ENCODE measurements at places on chromosomes 7 and 10. TPM values are rescaled to one million over a fixed set of nuclear protein-coding genes. Genes with fewer than 3 reads are reported as not detected.

UBTD1 gene
- total RNA-seq: 1.7 TPM

GRCh38 chr10:121183236-121183635, 332.1 kb downstream of the WDR11 start:
- no peaks in the 10 kb centered on the region for H3K27me3 ChIP-seq
- H3K4me3 ChIP-seq: no peak overlapping the region
- H3K36me3 ChIP-seq: no peaks in the 10 kb centered on the region
- ATAC-seq: no peak
- no peaks in the 10 kb centered on the region for H3K4me1 ChIP-seq
- no peak overlapping the region for H3K27ac ChIP-seq

DNA sequence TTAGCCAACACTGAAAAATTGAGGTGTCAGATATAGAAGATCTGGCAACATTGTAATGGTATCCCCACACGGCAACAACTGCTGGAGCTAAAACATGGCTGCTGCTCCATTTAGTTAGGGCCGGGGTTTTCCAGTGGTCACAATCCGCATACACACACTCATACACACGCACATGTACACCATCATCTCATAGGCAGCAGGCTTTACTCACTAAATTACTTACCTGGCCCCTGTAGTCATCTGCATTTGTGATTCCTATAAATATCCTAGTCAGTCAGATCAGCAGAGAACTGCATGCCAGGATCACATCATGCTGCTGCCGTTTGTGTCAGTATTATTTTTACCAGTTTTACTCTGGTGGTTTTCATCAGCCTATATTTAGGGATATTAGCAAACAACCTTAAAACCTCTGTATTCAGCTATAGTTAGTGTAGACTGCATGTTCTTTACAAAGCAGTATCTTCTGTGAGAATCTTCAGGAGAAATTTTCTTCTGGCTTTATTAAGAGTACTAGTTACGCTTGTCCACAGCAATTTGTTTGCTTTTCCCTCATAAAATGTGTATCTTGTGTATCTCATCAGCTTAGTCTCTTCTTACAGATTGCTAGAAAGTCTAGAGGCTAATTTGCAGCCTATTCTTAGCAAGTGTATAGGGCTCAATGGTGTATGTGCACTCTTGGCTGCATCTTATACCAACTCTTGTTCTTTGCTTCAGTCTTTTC, 38.3 kb upstream of the PTPN12 start:
- no peak overlapping the region for H3K27ac ChIP-seq
- no peak overlapping the region for H3K4me3 ChIP-seq
- no peaks in the 10 kb centered on the region for H3K36me3 ChIP-seq

DNA sequence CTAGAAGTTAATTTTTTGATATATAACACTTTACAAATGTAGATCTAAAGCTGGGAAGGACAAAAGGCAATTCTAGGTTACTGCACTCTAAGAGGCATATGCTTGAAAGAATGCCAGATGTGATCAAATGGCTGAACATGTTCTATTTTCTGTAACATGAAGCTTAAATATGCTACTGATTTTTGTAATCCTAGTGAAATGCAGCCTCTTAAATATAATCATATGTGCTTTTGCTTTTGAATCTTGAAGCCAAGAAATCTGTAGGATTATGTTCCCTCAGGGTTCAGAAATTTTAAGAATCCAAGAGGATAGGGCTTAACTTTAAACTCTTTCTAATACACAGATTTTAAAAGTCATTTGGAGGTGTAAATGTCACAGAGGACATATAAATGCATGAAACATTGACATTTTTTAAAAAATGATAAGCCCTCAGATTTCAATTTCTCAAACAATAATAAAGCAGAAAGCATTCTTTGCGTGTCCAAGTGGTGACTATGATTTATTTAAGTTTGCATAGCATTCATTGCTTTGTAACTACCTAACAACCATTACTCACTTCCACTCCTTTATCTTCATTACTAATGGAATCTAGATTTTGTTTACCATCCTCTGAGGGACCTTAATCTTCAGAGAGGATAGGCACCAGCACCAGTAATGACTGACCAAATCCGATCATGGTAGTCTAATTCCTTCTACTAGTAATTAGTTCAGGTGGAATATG, 170.4 kb downstream of the MAGI2 start:
- ATAC-seq: no peak
- H3K36me3 ChIP-seq: no peaks in the 10 kb centered on the region
- H3K27ac ChIP-seq: no peak overlapping the region

GRCh38 chr7:44867073-44867995, 18.0 kb downstream of the PURB start:
- H3K4me1 ChIP-seq: peaks cover 7% of the 10 kb centered on the region
- H3K4me3 ChIP-seq: peak overlapping the region; percentile 35
- peak overlapping the region; percentile 58 for H3K27ac ChIP-seq
- ATAC-seq: peak; percentile 96
- no peaks in the 10 kb centered on the region for H3K27me3 ChIP-seq

ARMC3 gene
- total RNA-seq: not detected

LIPN gene
- not detected for total RNA-seq

CALML5 gene
- not detected for total RNA-seq

DNA sequence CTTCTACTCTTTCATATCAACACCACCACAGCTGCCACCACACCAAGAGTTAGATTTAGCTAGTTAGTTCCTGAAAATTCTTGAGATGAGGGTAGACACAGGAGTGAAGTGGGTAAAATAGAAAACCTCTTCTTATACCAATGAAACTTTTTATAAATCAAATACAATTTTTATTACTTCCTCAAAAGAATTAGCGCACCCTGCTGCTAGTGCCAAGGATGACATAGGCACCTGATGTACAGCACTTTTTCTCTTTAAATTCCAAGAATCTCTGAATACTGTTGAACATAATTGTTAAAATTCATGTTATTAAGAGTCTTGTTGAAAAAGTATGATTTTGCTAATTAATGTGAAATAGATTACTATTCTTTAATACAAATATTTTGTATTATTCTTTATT, 11.4 kb downstream of the ZWINT start:
- H3K4me3 ChIP-seq: no peak overlapping the region
- H3K27me3 ChIP-seq: no peaks in the 10 kb centered on the region
- H3K36me3 ChIP-seq: no peaks in the 10 kb centered on the region
- no peak overlapping the region for H3K27ac ChIP-seq
- ATAC-seq: no peak

Data from activated T-helper 17 cell treated with anti-CD3 and anti-CD28 coated beads, Interleukin-2, amount 50 U/mL, for 72 hours (primary cell).